ENCODE measurements at places on chromosomes 7 and 10.

- no peak for DNase-seq
These were observed 3.3 kb downstream of the MUC3A start for GRCh38 chr7:100952641-100953040.

- DNase-seq: no peak
These were observed 3.4 kb downstream of the LRRC27 start for GRCh38 chr10:132335189-132336063.

DNA sequence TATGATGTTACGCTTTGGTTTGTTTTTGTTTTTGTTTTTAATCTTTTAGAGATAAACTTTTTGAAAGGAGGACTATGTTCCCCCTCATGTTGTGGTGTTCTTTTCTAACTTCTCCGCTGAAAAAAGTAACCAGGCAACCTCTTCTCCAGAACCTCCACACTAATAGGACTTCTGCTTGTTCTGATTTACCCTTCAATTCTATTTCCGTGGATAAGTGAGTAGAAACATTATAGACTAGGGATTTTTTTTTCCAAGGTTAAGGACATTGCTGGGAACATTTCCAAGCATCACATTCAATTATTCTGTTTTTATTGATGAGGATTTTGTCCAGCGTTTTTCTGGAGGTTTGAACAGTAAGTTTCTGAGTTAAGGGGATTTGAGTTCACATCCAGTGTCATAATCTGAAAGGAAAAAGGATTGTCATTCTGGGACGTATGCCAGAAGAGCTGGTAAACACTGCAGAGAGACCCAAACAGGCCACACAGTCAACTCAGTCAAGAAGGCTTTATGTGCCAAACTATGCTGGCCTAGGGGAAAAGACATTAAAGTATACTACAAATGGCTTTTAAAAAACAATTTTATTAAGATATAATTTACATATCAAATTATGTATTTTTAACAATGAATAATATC is 28.3 kb upstream of the RALA start:
- no peak for DNase-seq

DNA sequence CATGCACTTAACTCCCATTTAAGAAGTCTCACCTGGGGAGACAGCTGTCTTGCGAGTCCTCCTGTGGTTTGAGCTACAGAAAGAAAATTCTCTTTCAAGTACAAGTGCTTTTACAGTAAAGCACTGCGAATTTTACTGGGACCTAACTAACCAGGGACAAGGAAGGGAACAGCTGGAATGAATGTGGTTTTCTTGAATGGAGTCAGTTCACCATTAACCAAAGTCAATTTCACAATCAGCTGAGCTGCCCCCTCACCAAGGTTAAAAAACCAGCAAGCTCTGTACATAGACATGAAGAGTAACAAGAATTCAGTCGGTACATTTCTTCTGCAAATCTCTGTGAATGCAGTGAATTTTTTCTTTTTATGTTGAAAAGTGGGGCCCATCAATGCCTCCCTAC is 56.3 kb downstream of the GFRA1 start:
- DNase-seq: no peak

DNA sequence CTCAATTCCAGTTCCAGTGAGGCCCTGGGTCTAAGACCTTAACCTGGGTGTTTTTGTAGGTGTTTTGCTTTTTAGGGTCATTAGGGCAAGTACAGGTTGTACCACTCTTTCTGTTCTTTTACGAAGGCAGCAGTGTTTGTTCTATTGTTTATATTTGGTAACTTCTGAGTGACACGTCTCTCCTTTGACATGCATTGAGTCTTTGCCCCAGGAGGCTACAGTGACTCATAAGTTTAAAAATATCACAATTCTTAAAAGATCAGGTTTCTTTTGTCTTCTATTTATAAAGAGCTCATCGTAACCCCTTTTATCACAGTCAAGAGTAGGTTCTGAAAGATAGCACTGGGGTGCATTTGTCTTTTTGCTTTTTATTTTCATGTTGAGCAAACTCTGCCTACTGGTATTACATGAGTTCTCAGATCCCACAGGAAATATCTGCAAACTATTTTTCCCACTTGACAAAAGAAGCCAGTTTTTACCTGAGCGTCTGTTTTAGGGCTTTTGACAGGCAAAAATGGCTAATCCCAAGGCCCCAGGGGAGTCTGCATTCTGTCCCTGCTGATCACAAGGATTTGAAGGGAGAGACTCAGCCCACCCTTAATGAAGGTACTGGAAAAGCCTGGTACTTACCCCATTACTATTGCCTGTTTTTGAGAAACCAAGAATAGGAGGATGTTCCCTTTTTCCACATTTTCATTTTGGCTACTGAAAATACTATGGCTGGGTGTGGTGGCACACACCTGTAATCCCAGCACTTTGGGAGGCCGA is 7.9 kb downstream of the NUDT13 start:
- DNase-seq: no peak

Measured in right kidney (tissue), 9 donors.